ENCODE measurements at places on chromosomes 1 and 21.

DNA sequence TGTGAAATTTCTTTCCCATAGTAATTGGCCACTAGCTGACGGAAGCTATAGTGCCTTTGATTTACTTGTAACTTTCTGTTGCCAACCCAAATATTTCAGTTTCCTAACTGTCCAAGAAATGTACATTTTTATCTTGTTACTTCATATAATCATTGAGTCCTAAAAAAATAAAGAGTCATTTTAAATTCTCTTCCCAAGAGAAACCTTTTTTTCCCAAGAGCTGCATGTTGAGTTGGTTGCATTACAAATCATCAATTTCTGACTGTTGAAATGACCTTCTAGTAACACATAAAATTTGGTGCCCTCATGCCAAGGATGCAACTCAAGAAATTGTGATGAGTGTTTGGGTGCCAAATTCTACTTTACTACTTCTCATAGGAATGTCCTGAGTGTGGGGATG is 61.0 kb downstream of the HMCN1 start:
- no peak for DNase-seq

- DNase-seq = no peak
Observed at GRCh38 chr1:152227310-152227928, 3.4 kb upstream of the HRNR start.

DNA sequence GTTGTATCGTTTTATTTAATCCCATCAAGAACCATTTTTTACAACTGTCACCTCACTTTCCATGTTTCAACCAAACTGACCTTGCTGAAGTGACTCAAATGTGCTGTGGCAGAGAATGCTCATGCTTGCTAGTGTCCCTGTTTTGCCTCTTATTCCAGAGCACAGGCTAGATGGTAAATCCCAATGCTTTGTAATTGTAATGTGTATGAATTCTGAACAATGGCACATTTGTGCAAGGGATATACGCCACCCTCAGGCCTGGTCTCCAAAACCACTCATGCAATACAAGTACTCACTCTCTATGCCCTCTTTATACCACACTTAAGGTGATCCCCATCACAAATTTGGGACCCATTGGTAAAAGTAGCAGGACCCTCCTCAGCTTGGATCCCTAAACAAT is 313.6 kb downstream of the HHIPL2 start:
- no peak for DNase-seq

DNA sequence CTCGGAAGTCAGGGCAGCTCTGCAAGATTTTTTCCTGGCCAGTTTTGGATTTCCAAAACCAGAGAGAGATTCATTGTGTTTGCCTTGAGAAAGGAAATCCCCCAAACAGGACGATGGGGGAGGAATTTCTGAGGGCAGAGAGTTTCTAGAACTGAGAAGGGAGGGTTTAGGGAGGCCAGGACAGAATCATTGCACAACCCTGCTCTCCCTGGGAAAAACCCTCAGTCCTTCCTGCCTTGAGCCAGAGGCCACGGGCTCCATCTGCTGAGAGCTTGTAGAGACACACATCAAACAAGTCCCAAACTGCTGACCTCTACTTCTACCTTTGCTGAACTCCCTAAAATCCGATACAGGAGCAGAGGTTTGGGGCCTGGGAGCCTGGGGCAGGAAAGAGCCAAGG is 99.7 kb downstream of the NMNAT2 start:
- no peak for DNase-seq

- no peak for DNase-seq
Observed at GRCh38 chr1:36663772-36664430, 181.2 kb upstream of the CSF3R start.

DNA sequence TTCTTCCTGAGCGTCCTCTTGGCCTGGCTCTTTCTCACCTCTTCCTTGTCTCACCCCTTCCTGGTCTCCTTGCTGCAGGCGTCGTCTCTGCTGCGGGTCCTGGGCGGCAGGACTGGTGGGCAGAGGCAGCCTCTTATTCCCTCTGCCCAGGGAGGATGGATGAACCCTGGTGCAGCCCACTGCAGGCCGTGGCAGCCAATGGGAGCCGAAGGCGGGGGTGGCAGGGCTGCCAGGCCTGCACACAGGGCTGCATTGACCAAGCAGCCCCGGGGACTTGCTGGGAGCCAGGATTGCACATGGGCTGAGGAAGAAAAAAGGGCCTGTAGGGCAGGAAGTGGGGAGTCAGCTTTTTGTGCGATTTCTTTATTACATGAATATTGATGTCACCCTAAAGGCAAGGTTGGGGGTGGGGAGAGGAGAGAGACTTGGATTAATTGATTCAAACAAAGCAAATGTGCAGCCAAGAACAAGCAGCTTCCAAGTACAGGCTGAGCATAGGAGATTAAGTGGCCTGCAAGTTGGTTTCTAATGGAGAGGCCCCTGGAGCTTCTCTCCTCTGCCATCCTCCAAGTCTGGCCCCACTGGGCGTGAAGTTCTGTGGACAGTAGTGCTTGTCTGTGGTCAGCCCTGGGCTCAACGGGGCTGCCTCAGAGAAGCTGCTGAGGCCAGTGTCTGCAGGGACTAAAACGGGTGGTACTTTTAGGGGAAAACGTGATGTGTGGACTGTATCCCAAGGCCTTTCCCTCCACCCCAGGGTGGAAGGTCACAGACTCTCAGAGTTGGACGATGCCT is at the start of gene S100B:
S100B (minus strand) TSS at position 108 of the 792 bp plus-strand sequence. CDS start 2,667 bp downstream, outside the sequence.
- no peak for DNase-seq

DNA sequence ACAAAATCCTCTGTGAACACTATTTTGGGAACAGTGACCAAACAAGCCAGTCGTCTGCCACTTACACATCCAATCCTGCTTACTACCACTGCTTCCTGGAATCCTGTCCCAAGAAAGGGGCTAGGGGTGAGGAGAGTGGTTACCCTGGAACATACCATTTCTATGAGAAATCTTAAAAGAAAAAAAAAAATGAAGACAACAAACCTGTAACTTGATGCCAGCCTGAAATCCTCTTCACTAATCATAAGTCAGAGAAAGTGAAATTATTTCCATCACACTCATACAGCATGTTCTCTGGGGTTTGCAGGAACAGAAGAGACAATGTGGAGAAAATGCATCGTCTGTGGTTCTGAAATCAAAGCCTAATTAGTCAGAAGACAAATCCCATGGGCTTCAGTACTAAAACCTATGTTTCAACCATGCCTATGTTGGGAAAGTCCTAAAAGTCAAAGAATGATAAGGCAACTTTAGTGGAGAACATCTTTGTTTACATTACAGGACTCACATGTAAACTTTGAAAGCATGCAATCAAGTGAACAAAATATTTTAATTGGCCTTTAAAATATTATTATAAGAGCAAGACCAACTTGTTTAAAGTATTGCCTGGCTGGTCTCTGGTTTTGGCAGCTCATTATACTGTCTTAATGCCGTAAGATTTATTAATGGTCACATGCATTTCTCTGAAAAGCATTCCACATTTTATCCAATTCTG is 220.7 kb downstream of the LTN1 start:
- no peak for DNase-seq

- no peak for DNase-seq
Observed at GRCh38 chr1:171566467-171566866, 55.6 kb upstream of the MYOCOS start.

GRCh38 chr1:77739235-77739634 is 20.4 kb downstream of the USP33 start:
- DNase-seq = no peak

DNA sequence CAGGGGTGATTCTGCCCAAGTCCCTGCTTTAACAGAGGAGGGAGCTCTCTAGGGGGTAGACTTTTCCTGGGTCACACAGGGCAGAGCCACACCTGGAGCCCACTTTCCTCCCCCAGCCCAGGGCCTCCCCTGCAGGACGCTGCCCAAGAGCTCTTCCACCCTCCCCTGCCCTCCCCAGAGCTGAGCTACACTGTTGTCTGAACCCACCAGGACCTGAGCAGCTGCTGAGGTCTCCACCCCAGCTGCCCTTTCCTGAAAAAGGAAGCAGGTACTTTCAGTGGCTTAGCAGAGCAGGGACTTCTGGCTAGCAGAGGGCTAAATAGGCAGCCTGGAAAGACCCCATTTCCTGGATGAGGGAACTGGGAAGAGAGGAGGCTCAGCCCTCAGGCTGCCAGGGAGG is 169.3 kb upstream of the ETV3 start:
- no peak for DNase-seq

DNA sequence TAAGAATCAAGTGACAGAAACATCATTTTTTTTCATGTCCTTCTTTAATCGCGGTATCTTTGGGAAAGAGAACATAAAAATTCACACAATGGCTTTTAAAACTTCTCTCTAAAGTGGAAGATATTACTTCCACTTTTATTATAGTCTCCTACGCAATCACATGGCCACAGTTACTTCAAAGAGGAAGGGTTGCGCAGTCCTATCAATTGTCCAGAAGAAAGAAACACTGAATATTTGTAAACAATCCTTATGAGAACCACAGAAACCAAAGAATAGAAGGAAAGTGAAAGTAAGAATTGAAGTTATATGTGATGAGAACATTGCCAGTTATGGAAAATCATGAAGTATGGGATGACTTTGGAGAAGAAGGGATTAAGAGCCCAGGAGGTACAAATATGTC is 32.6 kb downstream of the CFH start:
- DNase-seq = no peak

DNA sequence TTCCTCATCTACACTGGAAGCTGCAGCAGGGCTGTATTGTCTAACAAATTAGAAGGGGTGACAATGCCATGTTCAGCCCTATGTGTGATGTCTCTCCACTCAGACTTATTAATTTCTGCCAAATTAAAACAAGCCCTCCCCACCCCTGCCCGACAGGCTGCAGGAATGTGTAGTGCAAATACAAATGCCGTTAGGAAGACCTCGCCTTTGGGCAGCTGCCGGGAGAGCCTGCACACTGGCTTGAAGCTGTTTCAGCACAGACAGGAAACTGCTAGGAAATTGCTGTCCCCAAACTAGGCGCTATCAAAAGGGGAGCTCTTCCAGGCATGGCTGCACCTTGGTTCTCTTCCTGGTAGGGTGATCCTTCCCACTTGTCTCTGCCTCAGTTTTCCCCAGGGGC is 135.2 kb downstream of the ELAVL4 start:
- no peak for DNase-seq

- no peak for DNase-seq
Observed at GRCh38 chr1:31757204-31757679, 6.9 kb downstream of the ADGRB2 start.

DNA sequence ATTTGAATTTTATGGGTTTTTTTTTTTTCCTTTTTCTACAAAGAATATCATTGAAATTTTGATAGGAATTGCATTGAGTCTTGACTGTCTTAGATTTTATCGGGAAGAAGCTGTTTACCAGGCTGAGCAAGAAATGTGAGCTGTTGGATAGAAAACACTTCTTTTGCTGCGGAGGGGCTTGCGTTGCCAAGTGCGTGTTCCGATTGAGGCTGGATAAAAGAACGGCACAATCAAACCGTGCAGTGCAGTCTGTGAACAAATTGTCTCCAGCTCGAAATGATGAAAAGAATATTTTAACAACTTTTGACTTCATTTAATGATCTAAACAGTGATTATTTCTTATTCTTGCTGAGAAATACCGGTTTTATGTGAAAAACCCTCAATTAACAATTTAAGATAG is 149.4 kb downstream of the RYR2 start:
- no peak for DNase-seq

DNA sequence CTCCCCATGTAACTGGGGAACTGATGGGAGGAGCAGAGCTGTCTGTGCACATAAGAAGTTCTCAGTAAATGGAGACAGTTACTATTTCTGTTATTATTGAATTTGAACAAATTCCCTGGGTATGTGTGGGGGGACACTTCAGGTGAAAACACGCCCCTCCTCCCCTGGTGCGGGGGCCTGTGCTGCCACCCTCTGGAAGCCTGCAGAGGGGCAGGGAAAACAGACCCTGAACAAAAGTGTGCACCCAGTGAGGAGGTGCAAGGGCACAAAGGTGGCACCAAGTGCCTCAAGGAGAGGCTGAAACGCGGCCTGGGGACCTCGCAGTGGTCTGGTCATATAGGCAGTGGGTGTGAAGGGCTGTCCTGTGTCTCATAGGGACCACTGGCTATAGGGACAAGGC is 18.2 kb upstream of the NADK start:
- DNase-seq = no peak

DNA sequence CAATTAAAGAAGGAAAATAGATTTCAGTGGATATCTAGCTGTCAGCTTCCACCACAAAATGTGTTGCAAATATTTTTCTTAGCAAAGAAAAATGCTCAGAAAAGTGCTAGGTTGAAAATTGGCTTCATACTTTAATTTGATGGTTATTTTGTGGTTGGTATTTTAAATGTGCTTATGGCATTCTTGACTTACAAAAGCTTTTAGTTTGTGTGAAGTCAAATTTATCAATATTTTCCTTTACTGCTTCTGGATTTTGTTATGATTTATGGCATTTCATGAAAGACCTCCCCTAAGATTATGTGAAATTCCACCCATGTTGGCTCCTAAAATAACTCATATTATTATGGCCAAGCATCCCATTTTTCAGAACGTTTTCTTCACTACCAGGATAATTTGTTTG is 51.5 kb downstream of the PSMG1 start:
- DNase-seq = no peak

GRCh38 chr1:233289676-233290075 is 5.8 kb downstream of the PCNX2 start:
- DNase-seq = no peak

DNA sequence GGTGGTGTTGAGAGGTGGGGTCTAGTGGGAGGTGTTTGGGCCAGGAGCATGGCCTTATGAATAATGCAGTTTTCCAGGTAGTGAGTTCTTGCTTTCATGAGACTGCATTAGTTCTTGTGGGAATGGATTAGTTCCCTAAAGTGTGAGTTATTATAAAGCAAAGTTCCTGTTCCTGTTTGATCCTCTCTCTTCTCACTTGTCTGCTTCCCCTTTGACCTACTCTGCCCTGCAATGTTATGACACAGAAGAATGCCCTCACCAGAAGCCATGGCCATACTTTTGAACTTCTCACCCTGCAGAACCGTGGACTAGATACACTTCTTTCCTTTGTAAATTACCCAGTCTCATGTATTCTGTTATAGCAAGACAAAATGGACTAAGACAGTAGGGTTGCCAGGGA is 53.6 kb downstream of the MAP3K7CL start:
- DNase-seq = no peak

DNA sequence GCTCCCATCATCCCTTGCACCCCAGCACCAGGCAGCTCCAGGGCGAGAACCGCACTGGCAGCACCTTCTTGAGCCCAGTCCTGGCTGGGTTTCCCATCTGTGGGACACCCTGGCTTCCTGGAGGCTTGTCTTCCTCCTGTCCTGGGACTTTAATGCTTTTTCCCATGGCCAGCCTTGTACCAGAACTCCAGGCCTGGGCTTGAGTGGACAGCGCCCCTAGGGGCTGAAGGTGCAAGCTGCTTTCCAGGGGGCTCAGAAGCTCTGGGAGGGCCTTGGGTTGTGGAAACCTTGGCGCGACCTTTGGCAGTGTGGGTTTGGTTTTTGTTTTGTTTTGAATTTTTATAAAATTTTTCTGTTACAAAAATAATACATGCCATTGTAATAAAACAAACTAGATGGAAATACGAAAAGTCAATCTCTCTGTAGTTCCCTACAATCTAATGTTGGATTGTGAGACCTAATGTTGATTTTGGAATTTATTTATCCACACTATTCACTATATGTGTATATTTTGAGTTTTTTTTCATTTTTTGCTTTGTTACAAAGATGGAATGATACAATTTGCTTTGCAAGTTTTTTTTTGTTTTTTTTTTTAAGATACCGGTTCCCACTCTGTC is 33.8 kb upstream of the RPL11 start:
- peak; percentile 36 for DNase-seq

- no peak for DNase-seq
Observed at GRCh38 chr1:161313554-161314200, 504 bp upstream of the SDHC start.

- DNase-seq = no peak
Observed at GRCh38 chr1:238377280-238377919, 486.7 kb upstream of the ZP4 start.
